ENCODE measurements at places on chromosomes 16 and 17.
A peak's percentile ranks its signal among the peaks of the same experiment; 100 is the strongest.

- DNase-seq = no peak
Observed at GRCh38 chr17:80939151-80940145, 52.2 kb upstream of the CHMP6 start.

GRCh38 chr16:20051147-20051546 is 22.5 kb downstream of the GPR139 start:
- no peak for DNase-seq

DNA sequence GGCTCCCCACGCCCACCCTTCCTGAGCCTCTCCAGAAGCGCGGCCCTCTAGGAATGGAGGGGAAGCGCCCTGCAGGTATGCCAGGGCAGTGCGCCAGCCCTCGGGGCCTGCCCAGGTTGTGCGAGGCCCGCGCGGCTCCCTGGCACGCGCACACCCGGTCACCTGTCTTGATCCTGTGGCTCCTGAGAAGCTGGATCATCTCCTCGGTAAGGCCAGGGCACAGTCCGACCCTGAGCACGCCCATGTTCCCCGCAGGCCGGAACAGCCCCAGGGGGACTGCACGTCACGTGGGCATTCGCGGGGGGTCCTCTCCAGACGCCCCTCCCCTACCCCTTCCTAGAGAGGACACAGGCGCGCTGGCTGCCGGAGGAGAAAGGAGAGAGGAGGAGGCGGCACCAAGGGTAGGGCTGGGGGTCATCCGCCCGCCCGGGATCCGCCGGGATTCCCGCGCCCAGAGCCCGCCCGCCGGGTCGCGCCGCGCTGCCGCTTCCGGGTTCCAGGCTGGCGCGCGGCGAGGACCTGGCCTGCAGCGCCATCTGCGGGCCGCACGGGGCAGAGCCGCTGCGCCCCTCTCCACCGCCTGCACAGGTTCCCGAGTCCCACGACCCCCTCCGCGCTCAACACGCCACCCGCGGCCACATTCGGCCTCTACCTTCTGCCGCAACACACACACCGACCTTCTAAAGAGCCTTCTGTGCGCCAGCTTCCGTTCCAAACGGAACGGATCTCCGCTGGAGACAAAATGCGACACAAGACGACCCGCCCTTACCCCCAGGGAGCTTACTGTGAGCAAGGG is at the start of gene RAD51D:
Gene RAD51D (minus strand): TSS at position 491 of the 796 bp plus-strand sequence. CDS start 247 bp downstream, at position 244.
- DNase-seq = peak; percentile 47

DNA sequence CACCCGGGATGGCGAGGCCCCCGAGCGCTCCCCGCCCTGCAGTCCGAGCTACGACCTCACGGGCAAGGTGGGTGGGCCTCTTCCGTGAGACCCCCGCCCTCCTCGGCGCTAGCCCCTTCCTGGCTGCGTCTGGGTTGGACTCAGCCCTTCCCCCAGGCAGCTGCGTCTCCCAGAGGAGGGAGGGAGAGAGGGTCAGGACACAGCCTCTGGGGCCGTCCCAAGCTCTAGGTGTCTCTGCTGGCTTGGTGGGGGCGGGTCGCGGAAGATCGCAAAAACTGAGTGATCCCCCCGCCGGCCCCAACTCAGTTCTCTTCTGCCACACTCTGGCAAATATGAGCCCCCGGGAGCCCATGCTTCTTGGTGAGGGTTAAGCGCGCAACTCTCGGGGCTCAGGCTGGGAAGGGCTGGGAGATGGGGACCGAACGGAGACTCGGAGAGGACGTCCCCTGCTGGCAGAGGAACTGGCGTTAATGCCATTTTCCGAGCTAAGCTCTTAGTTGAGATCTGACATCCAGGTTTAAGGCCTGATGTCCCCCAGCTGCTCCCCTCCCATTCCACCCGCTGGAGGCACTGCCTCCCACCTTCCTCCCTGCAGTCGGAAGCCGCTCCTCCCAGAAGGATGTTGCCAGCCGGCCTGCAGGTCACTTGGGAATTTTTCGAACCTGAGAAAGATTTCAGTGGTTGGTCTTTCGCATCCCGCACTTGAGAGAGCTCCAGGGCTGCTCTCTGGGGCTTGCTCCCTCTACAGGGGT is 419 bp downstream of the RAB37 start:
- peak; percentile 76 for DNase-seq

GRCh38 chr17:69335058-69335457 is 8.1 kb upstream of the ABCA5 start:
- no peak for DNase-seq

GRCh38 chr16:49473131-49473530 is 99.5 kb downstream of the C16orf78 start:
- no peak for DNase-seq

GRCh38 chr17:29070308-29070707 is 27.4 kb downstream of the PIPOX start:
- DNase-seq = no peak

DNA sequence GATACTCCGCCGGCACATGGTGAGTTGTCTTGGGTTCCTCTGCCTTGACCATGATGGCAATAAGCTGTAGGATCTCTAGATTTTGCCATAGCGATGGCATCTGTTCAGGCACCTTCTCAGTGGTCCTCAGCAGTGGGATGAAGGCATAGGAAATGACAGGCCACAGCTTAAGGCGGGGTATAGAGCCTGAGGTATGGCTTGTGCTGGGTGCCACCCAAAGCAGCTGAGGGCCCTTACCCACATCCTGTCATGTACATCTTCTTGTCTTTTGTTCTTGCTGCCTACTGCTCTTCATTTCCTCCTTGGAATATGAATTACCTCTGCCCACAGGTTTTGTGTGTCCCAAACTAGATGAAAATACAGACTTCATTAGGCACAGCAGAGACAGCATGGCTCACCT is 29.5 kb downstream of the KAT7 start:
- DNase-seq = no peak

- no peak for DNase-seq
Observed at GRCh38 chr17:2982854-2983253, 80.6 kb downstream of the OR1D5 start.

- DNase-seq = no peak
Observed at GRCh38 chr16:3274490-3274889, 8.8 kb upstream of the ZNF263 start.

DNA sequence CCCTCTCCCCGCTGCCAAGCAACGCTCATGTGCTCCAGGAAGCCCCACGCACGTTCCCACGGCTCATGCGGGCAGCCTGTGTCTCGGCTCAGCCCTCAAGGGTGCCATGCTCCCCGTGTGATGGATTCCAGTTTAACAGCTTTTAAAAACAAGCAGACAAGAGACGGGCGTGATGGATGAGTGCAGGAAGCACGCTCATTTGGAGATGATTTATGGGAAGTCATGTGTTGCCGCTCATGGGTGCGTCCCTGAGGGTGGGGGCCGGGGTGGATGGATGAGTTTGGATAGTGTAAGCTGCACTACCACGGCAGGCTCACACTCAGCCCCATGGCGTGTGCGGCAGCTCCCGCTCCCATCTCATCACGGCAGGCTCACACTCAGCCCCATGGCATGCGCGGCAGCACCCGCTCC is 132.8 kb downstream of the RBFOX3 start:
- no peak for DNase-seq

DNA sequence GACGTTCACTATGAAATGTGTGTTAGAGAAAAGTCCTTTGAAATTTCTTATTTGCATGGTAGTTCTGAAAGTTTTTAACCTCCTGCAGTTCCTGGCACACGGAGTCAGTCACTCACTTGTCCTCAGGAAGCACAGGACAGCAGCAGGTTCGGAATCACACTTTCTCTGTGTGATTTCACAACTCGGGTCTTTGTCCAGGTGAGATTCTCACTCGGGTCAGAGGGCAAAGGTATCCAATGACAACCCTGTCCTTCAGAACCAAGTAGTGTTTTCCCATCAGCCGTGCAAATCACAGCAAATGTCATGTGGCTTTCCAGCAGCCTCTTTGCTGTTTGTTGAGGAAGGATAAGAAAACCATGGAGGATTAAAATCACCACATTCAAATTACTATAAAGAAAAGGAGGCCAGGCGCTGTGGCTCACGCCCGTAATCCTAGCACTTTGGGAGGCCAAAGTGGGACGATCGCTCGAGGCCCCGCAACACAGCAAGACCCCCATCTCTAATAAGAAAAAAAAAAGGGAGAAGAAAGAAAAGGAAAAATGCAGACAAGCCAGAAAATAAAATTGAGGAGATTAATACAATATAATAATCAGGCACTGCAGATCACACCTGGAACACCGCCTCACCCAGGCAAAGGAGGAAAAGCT is 22.0 kb downstream of the ADCY9 start:
- DNase-seq = no peak

GRCh38 chr17:80153004-80153403 is 6.1 kb upstream of the EIF4A3 start:
- DNase-seq = no peak

- no peak for DNase-seq
Observed at GRCh38 chr16:10114409-10114808, 67.8 kb downstream of the GRIN2A start.

- DNase-seq = no peak
Observed at GRCh38 chr17:48184721-48185120, 77.2 kb downstream of the SNX11 start.

GRCh38 chr17:37060928-37061327 is 112.2 kb downstream of the AATF start:
- no peak for DNase-seq

DNA sequence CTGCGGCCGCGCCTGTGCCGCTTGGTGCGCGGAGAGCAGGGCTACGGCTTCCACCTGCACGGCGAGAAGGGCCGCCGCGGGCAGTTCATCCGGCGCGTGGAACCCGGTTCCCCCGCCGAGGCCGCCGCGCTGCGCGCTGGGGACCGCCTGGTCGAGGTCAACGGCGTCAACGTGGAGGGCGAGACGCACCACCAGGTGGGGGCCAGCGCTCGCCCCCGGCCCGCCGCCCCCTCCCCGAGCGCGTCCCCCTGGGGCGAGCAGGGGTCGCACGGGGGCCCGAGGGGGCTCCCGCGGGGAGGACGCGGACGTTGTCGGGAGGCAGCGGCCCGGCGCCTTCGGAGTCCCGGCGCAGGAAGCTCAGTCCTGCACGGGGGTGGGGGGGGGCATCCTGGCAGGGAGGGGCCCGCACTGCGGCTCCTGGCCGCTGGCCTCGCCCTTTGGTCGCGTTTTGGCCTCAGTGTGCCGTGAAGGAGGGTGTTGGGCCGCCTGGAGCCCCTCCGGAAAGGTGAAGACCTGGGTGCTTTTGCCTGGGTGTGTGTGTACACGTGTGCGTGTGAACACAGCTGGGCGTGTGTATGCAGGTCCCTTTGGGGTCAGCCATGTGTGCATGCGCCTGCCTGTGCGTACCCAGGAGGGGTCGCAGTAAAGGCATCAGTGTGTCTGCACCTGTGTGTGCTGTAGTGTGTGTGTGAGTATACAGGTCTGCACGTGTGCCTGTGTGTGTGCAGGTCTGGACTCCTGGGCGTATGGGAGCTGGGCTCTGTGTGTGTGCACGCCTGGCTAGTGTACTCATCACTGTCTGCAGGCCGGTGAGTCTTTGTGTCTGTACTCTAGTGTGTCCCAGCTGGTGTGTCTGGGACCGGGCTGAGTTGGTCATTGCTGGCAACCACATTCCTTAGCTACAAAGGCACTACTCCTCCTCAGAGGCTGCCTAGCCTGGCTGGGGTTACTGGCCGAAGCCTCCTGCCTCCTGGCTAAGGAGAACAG is 615 bp downstream of the NHERF2 start:
- no peak for DNase-seq

DNA sequence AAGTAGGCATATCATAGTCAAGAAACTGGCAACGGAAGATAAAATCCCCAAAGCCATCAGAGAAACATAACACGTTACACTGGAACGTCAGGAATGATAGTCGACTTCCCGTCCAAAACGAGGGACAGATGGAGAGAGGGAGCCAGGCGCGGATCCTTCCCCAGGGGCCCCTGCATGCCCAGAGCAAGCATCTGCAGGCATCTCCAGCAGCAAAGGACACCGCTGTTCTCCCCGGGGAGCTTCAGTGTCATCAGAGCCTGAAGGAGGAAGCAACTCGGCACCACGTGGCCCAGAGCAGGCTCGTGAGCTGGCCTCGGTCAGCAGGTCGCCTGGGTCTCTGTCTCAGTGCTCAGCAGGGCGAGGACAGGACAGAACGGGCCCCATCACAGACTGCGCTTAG is 50.1 kb downstream of the LMF1 start:
- no peak for DNase-seq

DNA sequence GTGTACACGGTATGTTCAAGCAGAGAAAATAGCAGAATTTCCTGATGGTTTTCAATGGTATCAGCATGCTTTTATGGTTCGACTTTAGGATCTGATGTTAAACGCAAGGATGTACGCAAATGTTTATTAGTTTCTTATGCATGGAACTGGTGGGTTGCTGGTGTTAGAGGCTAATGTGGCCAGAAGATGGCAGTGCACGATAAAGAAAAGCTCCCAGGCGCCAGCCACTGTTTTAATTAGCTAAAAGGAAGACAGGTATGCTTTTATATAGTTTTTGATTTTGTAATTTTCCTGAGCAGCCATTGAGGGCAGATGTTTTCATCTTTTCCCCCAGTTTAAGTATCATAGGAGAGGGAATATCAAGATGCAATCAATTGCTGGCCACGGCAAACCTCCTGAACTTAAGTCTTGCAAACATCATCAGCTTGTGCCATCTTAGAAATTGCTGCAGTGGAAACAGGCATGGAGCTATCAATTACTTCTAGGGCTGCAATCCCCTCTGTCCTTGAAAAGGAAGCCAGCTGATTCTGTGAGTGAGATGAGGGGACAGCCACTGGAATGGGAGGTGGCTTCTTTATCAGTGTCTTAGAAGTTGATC is 648.5 kb upstream of the RBFOX1 start:
- no peak for DNase-seq

DNA sequence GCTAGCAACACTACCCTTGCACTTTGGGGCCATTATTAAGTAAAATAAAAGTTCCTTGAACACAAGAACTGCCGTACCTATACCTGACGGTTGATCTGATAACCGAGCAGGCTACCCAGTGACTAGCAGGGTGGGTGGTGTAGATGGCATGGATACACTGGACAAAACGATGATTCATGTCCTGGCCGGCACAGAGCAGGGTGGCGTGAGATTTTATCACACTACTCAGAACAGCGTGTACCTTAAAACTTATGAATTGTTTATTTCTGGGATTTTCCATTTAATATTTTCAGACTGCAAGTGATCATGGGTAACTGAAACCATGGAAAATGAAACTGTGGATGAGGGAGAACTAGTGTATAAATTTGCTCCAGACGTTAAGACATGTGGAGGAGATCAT is 41.0 kb upstream of the MSI2 start:
- DNase-seq = no peak

GRCh38 chr17:82300707-82301270 is 16.6 kb downstream of the CD7 start:
- DNase-seq = no peak

DNA sequence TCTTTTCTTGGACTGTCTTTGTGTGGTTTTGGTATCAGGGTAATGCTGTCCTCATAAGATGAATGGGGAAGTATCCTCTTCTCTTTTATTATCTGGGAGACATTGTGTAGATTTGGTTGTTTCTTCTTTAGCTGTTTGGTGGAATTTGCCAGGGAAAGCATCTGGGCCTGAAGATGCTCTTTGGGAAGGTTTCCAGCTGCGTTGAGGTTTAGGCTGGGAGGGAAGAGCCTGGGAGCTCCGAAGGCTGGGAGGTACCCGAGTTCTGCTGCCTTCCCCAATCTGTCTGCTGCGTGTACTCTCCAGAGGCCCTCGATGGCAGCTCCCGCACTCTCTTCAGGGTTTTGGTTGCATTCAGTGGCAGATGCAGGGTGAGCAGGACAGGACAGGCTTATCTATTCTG is 25.6 kb upstream of the CRISPLD2 start:
- no peak for DNase-seq
